ENCODE measurements at places on chromosomes 1 and 21.

- DNase-seq, result no peak
Observed at GRCh38 chr1:237583756-237584155, 307.0 kb downstream of the ZP4 start.

GRCh38 chr1:238608144-238608543 is 717.4 kb upstream of the ZP4 start:
- no peak for DNase-seq

DNA sequence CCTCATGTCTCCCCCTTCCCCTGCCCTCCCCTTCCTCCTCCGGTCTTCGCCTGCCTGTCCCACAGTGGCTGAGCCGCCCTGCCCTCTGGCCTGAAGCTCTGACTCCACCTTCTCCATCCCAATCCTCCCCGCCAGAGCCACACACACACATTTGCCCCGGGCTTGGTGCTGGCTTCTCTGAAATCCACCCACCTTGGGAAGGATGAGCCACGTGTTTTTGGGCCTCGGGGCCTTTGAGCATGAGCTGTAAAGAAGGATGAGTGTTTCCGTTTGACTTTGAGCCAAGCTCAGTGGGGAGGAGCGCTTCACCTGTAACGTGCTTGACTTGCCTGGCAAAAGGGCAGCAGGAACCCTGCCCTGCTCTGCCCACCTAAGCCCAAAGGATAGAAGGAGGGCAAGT is 295.1 kb downstream of the SIPA1L2 start:
- no peak for DNase-seq

- DNase-seq, result no peak
Observed at GRCh38 chr21:33244779-33245105, 15.0 kb downstream of the IFNAR2 start.

- DNase-seq, result no peak
Observed at GRCh38 chr1:25615563-25616094, 962 bp upstream of the MAN1C1 start.

DNA sequence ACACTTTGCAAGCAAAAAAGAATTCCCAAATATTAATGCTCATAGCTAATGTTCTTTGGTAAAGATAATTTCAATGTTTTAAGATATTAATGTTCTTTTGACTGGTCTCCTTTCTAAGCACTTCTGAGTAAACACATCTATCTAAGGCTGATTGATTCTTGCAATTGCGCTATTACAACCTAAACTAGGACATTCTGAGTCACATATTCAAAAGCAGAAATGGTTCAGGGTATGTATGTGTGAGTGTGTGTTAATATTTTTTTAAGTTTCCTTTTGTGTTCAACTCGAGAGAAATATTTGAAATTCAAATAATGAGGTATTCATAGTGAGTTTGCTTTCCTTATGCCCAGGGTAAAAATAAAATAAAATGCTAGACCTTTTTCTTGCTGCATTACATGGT is 203.6 kb upstream of the GRIK3 start:
- DNase-seq, result no peak

GRCh38 chr1:36765785-36766300 is 268.5 kb downstream of the GRIK3 start:
- no peak for DNase-seq

DNA sequence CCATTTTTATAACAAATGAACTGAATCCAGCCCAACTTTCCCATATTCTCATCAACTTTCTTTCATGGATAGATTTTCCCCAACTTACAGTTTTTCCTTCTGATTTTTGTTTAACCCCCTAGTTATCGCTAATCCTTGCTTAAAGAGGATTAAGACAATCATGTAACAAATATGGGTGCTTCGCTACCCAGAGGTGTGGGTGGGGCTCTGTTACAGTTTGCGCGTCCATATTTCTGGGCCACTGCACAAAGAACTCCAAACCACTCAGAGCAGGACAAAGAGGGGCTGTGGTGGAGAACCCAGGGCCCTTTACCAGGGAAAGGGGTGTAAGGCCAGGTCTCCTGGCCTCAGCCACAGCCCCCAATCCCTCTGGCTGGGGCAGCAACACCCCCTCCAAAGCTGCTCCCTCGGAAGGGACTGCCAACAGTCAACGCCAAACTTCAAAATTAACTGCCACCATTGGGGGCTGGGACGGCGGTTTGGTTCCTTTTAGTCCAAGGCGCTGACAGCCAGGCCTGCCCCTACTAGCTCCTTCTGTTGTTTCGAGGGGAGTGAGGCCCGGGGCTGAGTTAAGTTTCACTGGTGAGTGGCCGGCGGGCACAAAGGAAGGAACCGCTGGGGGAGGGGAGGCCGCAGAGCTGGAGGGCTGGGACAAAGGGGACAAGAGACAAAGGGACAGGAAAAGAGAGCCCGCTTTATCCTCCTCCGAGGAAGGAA is 27.9 kb downstream of the SSBP3 start:
- no peak for DNase-seq

- DNase-seq, result no peak
Observed at GRCh38 chr1:119286587-119287181, 81.9 kb upstream of the HAO2 start.

DNA sequence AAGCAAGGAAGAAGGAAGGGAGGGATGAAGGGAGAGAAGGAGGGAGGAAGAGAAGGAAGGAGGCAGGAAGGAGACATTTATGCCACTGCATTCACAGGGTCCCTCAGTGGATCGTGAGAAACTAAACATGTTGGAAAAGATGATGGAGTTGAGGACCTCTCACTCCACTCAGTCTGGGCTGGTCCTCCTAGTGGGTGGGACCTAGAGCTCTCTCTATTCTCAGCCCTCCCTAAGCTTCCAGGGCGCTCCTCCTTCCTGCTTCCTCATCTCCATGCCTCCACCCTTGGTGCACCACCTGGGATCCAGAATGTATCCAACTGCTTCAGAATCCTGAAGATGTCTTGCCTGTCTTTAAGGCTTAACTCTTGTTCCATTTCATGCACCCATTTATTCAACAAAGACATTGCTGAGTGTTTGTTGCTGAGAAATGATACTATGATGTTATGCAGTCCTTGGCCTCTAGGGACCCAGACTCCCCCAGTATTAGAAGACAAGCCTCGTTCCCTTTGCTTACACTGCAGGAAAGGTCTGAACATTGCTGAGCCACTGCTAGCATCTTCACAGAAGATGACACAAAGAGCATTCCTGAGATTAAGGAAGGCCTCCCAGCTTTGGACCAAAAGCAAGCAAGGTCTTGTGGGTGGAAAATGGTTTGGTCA is 88.5 kb downstream of the BEND5 start:
- DNase-seq, result no peak

- no peak for DNase-seq
Observed at GRCh38 chr1:66628926-66629325, 95.0 kb downstream of the SGIP1 start.

DNA sequence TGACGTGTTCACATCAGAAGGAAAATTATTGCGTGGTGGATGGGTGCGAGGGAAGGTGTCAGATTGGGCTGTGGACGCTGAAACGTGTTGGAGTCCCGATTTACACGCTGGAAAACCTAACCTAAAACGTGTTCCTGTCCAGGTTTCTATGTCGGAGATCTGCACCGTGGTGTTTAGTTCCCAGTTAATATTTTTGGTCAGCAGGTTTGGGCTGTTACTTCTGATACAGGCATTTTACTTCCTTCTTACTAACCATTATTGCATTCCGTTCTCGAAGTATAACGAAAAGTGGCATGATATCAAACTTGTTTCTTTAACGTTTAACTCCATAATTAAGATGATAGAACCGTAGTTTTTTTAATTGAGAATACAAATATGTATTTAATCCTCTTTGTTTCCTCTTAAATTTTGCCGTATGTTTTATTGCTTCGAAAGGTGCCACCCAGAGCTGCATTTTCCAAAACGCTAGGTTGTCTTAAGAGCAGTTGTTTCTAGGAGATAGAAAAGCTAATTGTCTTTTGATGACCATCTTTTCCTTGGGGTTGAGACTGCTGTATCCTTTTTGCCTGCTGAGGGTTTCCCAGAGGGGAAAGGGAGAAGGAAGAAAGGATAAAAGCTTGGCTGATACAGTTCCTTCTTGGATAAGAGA is 1.3 kb downstream of the ADARB1 start:
- no peak for DNase-seq

DNA sequence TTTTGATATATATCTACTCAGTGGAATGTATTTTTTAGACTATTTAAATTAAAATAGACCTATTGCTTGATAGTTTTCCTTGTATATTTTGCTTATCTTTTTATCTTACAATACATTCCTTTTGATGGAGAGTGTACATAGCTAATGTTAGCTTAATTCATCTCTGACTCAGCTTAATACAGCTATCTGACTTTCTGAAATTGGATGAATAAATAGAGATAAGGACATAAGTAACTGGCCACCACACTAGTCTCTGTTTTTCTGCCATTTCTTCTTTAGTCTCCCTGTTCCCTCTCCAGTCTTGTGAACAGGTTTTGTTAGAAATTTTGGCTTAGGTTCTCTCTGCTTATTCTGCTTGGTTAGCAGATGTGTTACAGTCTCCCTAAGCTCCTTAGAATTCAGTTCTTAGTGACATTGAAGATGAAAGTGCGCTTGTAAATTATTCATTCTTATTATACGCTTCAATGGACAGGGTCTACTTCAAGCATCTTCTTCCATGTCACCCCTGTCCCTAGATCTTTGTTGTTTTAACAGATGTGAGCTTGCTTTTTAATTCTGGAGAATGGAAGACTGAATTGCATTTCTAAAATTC is 59.6 kb downstream of the XPR1 start:
- DNase-seq, result no peak

GRCh38 chr21:33403128-33403785 is at the start of gene IFNGR2:
Gene IFNGR2 (plus strand): TSS chr21:33403413. CDS start chr21:33403544, 131 bp downstream.
- no peak for DNase-seq

- DNase-seq, result no peak
Observed at GRCh38 chr1:191620883-191621282, 537.4 kb upstream of the RGS18 start.

DNA sequence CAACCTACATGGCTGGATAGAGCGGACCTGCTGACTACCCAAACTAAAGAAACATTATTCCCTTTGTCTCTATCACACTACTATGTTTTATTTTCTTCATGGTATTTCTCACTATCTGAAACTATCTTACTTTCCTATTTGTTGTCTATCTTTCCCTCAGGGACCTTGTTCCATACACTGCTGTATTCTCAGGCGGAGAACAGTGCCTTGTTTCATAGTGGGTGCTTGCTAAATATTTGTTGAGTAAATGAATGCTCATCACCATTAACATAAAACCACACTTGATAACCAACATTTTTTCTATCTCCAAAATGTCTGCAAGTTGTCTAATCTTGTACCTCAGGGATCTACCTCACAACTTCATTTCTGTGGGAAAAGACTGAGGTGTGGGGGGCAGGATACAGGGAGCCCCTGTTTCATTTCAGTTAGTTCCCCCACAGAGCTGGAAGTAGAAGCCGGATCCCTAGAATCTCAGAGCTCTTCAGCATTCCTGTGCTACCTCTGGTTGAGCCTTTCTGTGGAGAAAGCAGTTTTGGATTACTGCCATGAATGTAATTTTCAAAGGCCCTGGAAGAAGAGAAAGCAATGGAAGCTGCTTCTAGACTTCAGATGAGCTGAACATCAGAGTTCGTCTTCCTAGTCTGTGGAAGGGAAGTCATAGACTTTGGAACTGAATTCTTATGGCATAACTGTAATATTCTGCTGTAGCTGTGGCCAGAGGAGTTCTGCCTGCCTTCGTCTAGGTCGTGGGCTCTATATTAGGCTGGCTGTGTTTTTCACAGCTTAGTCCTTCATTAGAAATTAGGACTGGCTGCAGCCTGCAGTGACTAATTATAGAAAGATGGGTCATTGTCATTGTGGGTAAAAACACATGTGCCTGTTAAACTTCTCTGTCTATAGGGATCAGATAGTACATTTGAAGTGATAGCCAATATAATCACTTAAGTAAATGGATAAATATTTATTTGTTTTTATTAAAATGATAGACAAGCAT is 293.2 kb upstream of the SGIP1 start:
- no peak for DNase-seq

GRCh38 chr21:15751546-15751945 is 21.8 kb downstream of the USP25 start:
- no peak for DNase-seq

DNA sequence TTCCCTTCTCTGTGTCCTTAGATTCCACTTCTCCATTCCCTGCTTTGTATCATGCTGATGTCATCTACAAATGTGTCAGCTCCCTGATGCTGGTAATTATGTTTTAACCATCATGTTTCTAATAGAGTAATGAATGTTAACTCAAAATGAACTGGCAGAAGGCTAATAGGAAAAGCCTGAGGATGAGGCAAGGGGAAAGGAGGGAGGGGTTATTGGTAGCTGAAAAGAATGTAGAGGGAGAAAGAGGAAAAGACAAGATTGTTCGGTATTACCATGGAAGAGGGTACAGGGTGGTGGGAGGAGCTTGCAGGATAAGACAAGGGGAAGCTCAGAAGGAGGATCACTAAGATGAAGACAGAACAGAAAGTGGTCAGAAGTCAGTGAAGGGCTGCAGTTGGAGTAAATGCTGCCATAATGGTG is 150.9 kb downstream of the ZC3H11B start:
- DNase-seq, result no peak

Measured in activated naive CD4-positive, alpha-beta T cell (primary cell).